ENCODE measurements at places on chromosomes 4 and X.

- peak; percentile 72 for DNase-seq
Measured at GRCh38 chr4:87068583-87069021, 133.8 kb downstream of the AFF1 start.

DNA sequence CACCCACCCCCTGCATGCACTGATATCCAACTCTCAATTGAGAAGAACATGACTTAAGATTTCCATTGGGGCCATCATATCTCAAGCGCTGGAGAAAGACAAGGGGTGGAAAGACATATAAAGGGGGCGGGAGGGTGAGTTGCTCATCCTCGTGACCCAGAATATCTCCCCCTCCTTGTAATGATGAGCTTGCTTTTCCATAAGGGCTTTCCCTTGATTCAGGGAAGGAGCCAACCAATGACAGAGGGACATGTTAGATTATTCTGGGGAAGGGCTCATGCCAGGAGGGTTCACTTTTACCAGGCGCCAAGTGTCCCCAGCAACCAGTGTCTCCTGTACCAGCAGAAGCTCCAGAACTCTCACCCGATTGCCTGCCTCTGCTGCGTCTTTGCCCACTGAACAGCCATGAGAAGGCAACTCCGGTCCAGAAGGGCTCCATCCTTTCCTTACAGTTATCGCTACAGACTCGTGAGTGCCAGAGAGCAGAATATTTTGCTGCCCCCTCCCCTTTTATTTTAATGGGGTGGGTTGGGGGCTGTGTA is at the start of gene ATP1B4:
Gene ATP1B4 (plus strand): TSS at position 326 of the 542 bp plus-strand sequence. CDS start 80 bp downstream, at position 406.
- DNase-seq, result no peak

DNA sequence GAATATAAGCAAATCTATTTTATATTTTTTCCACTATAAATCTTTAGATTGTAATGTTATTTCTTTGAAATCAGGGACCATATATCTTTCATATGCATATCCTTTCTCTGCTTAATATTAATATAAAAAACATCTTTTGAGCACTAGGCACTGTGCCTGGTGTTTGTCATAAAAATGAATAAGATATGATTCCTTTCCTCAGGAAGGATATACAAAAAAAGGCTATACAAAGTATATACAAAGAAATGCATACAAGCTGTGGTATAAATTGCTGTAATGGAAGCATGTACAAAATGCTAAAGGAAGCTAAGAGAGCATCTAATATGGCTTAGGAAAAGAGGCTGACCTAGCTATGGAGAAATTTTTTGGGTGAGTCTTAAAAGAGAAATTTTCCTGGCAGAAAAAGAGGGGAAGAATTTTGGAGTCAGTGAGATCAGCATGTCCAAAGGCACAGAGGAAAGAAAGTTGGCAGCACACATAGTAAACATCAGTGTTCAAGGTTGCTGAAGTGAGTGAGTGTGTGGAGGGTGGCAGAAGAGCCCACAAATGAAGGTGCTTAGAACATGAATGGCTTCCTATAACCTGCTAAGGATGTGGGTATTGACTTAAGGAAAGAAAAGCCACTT is 500.0 kb downstream of the SPRY1 start:
- no peak for DNase-seq

- DNase-seq, result no peak
Measured at GRCh38 chr4:184386271-184386781, 88.0 kb downstream of the IRF2 start.

GRCh38 chr4:9994246-9994847 is 26.9 kb downstream of the SLC2A9 start:
- no peak for DNase-seq

GRCh38 chr4:120922381-120923206 is at the start of gene PRDM5:
Gene PRDM5 (minus strand): TSS chr4:120922726. CDS start chr4:120922608, 118 bp downstream.
- peak; percentile 59 for DNase-seq

DNA sequence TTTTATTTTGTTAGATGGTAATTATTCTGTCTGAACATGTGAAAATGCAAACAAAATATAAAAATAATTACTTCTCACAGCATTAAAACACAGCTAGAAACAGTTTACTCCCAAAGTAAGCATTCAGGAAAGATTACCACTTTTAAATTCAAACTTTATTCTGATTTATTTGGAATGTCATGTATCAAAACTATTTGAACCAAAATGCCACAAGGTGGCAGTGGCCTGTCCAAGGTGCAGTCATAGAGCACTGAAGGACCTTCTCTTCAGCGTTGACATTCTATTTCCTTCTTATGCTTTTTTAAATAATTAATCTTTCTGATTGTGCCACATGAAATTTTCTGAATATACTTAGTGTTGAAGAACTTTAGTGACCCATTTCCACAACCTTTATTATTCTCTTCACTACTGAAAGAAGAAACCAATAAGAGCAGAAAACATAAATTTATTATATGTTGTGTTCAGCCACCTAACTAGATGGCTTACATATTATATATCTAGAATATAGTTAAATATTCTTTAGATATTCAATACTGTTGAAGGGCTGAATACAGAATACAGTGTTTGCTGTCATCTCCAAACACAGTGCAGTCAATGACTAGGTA is 283.6 kb downstream of the CFAP299 start:
- no peak for DNase-seq

- no peak for DNase-seq
Measured at GRCh38 chr4:98179951-98180350, 36.7 kb upstream of the STPG2 start.

DNA sequence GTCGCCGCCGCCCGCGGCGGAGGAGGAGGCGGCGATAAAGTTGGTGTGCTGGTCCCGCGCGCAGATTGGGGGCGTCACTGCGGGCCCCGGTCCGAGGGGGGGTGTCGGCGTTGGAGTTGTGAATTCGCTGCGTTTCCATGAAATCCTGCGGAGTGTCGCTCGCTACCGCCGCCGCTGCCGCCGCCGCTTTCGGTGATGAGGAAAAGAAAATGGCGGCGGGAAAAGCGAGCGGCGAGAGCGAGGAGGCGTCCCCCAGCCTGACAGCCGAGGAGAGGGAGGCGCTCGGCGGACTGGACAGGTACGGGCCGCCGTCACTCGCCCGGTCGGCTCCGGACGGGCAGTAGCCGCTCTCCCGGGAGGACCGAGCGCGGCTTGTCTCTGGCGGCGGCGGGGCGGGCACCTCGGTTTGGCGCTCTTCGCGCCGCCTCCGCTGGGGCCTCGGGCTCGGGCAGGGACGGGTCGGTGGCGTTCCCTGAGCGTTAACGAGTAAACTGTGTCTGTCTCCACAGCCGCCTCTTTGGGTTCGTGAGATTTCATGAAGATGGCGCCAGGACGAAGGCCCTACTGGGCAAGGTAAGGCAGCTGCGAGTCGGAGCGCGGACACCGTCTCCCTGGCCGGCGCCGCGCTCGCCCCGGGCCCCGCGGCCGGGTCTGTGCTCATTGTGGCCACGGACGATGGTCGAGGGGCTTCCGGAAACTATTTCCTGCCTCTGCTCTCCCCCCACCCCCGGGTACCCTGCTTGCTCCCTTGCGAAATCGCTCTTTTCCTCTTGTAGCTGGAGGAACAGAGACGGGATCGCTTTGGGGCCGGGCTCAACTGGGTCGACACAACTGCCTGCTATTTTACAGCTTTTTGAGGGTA is 658 bp downstream of the KDM6A start:
- DNase-seq, result peak; percentile 3

- peak; percentile 69 for DNase-seq
Measured at GRCh38 chr4:72679666-72680065, 110.6 kb upstream of the ADAMTS3 start.

GRCh38 chrX:112803060-112803459 is 37.6 kb downstream of the AMOT start:
- no peak for DNase-seq

- DNase-seq, result no peak
Measured at GRCh38 chr4:124121461-124121971, 591.0 kb downstream of the ANKRD50 start.

DNA sequence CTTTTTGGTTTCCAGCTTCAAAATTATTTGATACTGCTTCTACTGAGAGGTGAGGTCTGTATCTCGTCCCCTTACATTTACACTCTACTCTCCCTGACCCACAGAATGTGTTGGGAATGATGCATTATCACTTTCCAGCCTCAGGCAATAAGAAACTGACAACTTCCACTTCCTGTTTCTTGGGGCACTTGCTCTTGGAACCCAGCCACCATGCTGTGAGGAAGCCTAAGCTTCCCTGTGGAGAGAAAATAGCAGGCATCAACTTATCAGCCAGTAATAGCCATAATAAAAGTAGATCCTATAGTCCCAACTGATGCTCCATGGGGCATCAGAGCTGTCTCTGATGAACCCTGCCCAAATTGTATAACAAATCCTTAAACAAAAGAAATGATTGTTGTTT is 32.6 kb downstream of the RELL1 start:
- no peak for DNase-seq

DNA sequence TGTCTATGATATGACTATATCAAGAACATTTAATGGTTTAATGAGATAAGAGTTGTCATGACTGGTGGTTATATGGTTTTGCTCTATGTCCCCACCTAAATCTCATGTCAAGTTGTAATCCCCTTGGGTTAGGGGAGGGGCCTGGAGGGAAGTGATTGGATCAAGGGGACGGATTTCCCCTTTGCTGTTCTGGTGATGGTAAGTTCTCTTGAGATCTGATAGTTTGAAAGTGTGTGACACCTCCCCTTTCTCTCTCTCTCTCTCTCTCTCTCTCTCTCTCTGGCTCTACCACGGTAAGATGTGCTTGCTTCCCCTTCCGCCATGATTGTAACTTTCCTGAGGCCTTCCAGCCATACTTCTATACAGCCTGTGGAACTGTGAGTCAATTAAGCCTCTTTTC is 803.4 kb downstream of the TRIML1 start:
- no peak for DNase-seq

GRCh38 chrX:72176981-72177380 is 4.6 kb upstream of the PIN4 start:
- no peak for DNase-seq

DNA sequence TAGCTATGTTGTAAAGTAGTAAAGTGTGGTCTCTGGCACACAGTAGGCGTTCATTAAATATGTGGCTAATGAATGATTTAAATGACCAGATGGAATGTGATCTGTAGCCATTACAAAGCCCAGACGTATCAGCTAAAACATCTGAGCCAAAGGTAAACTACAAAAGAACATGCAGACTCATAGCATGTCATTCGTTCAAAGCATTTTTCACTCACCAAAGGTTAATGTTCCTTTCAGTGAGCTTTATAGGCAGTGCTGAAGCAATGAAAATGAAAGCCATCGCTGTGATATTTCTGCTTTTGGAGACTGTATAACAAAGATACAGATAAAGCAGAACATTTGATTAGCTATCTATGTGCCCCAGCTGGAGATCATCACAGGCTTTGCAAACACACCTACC is 50.5 kb downstream of the F9 start:
- no peak for DNase-seq

- no peak for DNase-seq
Measured at GRCh38 chr4:44914223-44914622, 187.9 kb upstream of the GNPDA2 start.

DNA sequence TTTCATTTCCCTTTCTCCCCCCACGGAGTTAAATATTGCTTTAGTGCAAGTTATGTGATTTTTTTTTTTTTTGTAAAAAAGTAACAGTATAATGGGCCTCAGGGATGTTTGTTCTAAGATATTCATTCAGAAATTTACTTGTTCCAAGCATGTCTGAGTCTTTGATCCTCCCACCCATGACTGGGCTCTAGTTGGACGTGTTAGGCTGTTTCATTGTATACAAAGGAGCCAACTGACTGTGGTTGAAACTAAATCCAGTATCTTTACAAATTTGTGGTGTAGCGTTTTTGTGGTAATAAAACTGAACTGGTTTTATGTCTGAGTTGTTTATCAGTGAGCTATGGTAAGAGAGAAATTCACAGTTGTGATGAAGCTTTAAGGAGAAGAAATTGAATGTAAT is 74.1 kb downstream of the DOCK11 start:
- no peak for DNase-seq

- DNase-seq, result no peak
Measured at GRCh38 chr4:153036931-153037482, 100.9 kb downstream of the FHDC1 start.

GRCh38 chr4:112403101-112403945 is 106.2 kb downstream of the ALPK1 start:
- no peak for DNase-seq

DNA sequence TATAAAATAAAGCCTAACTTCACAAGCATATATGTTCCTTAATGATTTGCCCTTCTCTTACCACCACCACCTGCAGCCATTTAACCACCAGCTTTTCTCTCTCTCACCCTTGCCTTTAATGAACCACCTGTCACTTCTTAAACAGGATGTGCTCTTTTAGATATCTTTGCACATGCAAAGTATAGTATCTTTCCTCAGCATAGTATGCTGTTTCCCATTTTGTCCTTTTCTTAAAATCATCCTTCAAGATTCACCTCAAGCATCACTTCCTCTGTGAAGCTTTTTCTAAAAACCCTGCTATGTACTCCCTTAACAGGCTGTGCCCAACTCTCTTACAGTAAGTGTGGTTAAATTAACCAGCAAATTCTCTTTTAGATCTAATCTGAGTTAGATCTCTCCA is 8.2 kb upstream of the CNOT6L start:
- DNase-seq, result no peak

- no peak for DNase-seq
Measured at GRCh38 chr4:177005674-177006230, 213.0 kb upstream of the VEGFC start.

- DNase-seq, result no peak
Measured at GRCh38 chrX:19225909-19226308, 103.6 kb upstream of the ADGRG2 start.

- DNase-seq, result no peak
Measured at GRCh38 chr4:152663203-152664066, 16.4 kb downstream of the TMEM154 start.
